ENCODE measurements at places on chromosomes 3 and 15.

DNA sequence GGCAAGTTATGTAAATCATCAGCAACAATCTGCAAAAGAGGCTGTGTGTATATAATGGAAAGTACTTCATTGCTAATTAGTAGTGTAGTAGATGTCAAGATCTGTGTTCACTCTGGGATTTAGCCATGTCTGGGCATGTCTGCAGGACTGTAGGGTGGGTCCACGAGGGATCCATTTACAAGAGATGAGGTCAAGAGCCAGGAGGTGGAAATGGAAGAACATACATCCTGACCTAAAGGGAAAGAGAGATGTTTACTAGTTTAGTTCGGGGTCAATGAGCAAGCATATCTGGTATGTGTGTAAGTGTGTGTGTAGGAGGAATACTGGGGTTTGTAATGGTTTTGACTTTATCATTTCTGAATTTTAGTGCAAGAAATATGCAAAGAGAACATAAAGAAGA is 171.5 kb upstream of the NANOGP8 start:
- no peak for DNase-seq

DNA sequence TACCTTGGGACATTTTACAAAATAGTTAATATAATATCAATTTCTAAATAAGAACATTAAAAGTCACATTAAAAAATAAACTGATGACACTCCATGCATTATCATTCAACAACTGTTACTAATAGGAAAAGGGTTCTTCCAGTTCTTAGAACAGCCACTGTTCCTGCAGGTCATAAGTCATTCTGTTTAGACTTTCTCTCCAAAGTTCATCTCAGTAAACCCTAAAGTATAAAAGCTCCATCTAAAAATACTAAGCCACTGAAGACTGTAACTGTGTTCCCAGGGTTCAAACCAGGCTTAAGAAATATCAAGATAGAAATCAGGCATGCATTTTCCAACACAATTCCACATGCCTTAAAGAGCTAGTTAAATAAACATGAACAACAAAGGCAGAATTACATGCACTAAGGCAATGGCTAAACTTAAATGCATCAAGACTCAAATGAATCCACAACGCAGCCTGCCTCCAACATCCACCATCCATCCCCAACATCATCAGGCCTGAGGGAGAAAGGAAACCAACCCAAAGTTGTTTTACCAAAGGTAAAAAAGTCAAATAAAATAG is 46.2 kb downstream of the DMXL2 start:
- no peak for DNase-seq

DNA sequence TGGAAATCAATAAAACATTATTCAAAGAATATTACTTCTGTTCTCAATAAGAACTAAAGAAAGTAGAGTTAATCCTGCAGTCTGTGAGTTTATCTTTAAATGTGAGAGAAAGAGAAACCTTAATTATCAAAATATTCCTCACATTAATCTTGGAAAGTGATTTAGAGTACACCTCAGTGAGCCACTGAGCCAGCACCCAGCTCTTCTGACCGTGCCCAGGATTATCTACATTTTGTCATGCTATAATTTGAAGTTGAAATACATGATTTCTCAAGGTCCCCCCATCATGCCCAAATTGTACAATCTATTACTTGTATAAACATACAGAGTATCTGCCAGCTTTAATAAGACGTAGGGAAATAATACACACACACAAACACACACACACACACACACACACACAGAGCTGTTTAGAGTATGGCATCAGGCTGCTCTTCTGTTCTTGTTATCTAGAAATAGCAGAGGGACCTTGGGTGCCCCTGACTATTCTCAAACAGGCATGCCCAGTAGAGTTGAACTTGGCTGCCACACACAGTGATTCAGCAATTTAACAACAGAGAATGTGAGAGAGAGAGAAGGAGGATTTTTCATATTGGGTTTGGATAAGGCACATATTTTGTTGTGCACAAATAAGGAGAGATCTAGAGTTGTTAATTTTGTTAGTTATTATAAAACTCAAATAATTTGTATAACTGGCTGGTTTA is 74.4 kb downstream of the P2RY1 start:
- no peak for DNase-seq

DNA sequence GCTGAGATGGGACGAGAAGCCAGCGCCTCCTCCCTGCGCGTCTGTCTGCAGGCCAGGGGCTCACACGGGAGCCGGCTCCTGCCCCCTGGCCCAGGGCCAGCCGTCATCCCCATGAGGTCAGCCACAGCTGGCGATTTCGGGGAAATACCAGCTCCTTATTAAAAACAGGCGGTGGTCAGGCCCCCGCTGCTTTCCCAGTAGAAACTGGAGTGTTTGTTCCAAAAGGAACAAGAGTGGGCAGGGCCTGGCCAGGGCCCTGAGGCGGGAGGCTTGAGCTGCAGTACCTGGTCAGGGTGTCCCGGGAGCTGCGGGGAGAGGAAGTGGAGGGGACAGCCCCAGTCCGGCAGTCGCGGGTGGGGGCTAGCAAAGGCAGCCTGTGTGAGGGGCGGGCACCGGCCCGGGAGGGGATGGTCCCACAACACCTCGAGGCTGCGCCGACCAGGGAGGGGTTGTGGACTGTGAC is 17.8 kb downstream of the MYL3 start:
- peak; percentile 92 for DNase-seq

DNA sequence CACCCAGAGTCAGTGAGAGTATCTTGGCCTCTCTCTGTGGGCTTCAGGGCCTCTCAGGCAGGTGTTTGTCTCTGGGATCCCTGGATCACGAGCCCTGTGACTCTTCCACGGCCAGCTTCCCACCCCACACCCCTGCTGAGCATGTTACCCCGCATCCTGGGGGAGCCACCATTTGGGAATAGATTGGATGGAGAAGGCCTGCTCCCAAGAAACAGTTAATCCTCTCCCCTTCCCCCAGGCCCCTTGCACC is 15.5 kb upstream of the SRP14 start:
- no peak for DNase-seq

GRCh38 chr15:39665629-39666250 is 84.9 kb downstream of the THBS1 start:
- no peak for DNase-seq
